ENCODE measurements at places on chromosomes 12 and 14. TPM values are rescaled to one million over a fixed set of nuclear protein-coding genes. Genes with fewer than 3 reads are reported as not detected.

GRCh38 chr12:46258129-46258528, 10.7 kb downstream of the SLC38A1 start:
- DNase-seq: no peak

DNA sequence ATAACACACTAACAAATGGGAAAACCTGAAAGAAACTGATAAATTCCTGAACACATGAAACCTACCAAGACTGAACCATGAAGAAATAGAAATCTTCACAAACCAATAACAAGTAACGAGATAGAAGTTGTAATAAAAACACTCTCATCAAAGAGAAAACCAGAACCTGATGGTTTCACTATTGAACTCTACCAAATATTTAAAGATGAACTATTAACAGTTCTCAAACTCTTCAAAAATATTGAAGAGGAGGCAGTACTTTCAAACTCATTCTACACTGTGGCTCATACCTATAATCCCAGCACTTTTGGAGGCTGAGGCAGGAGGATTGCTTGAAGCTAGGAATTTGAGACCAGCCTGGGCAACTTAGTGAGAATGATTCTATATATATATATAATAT, 48.4 kb upstream of the TMTC2 start:
- DNase-seq: no peak

IL26 gene
- total RNA-seq: not detected

- DNase-seq: no peak
Observed at GRCh38 chr12:82950356-82950755, 263.6 kb downstream of the TMTC2 start.

DNA sequence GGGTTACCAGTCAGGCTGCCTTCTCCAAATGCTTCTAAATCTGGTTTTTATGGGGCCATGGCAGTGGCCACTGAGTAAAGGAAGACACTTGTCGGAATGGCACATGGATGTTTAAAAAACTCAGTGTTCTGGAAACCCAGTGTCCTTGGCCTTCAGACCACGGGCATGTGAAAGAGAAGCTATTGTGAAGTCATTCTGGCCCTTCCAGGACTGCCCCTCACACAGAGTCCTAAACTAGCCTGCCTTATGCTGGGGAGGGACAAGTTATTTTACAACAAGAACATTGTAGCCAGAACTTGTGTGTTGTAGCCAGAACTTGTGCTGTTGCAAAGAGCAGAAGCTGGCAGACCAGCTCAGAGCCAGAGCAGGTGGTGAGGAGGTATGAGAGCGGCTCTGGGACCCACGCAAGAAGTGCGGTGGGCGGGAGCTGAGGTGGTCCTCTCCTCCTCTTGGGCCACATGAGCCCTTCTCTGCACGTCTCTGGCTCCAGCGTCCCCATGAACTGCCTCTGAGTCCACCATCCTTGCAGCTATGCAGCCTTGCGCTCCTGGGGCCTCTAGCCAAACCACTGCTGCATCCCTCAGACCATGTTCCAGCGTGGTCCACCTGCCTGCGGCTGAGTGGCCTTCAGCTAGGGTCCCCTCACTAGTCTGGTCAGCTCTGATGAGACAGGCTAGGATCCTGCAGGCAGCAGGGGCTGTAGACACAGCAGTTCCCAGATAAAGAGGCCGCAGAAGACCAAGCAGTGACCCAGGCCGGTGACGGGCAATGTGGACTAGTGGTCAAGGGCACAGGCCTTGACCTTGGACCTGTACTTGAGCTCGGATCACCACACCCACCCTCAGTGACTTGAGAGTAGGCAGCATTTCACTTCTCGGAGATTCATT, 32.5 kb downstream of the MMAB start:
- no peak for DNase-seq

DNA sequence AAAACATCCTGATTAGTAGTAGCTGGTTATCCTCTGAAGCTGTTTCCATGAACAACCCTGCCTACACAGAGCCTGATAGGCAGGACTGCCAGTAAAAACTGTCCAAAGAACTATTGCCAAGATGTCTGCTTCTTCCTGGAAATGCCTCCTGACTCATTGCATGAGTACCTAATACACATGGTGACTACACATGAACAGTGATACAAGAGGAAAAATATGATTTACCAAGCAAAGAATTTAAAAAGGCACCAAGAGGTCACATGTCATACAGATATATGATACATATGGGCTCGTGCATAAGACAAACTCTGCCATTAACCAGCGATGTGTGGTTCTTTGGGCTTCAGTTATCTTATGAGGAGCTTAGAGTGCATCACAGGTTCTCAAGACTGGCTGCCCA, 552.3 kb downstream of the SLC16A7 start:
- DNase-seq: no peak
